Skeletal muscle cell (primary cell): ENCODE measurements at places on chromosomes 3 and 15.

DNA sequence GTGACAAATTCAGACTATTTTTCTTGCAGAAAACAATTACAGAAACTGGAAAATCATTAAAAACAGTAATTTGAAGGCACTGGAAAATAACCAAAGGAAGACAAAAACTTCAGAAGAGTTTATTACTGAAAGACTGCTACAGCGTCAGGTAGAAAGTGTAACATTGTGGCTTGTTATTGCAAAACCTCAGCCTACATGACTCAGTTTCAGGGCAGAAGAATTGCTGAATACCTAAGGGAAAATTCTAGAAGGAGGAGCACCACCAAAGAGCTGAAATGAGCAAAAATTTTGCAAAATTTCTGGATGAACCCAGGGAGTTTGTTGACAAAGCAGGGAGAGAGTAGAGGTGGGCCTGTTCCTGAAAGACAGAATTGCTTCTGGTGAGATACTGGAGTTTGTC, 219.6 kb downstream of the C3orf38 start:
- no peak for DNase-seq

GRCh38 chr3:151204530-151205402, 1.8 kb upstream of the GPR171 start:
- DNase-seq: no peak

- no peak for DNase-seq
These were observed 514.4 kb upstream of the PROK2 start for GRCh38 chr3:72299321-72299802.

DNA sequence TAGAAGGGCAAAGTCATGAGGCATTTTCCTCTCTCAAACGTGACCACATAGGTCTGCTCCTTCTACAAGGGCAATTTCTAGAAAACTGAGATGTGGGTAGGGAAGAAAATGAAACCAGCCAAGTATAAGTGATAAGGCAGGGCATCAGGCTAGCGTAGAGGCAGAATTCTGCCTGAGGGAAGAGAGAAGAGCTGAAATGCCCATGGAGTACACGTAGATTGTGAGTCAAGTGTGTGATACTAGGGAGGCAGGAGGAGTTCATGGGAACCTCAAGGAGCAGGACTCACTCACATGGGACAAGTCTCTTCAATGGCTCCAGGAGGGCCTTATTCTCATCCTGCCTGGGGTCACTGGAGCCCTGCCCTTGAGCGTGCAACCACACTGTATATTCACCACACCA, 34.9 kb upstream of the PPP4R2 start:
- DNase-seq: no peak

GRCh38 chr3:153285982-153286381, 124.0 kb downstream of the RAP2B start:
- no peak for DNase-seq

- DNase-seq: no peak
These were observed 61.0 kb downstream of the SCN5A start for GRCh38 chr3:38588371-38588971.

- no peak for DNase-seq
These were observed 329.7 kb upstream of the TLE3 start for GRCh38 chr15:70427167-70428120.

DNA sequence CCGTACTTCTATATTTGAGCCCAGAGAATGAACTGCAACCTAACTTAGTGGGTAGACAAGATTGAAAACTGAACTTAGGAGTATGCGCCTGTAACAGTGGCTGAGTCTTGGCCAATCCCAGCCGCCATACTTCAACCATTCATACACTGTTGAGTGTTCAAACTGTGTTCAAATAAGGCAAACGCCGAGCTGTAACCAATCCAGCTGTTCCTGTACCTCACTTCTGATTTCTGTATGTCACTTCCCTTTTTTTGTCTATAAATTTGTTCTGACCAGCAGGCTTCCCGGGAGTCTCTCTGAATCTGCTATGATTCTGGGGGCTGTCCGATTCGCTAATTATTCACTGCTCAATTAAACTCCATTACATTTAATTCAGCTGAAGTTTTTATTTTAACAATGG, 58.6 kb upstream of the TPM1 start:
- no peak for DNase-seq

GRCh38 chr3:159186581-159186980, 384.7 kb downstream of the MFSD1 start:
- no peak for DNase-seq

GRCh38 chr3:65830948-65831732, 207.6 kb downstream of the MAGI1 start:
- no peak for DNase-seq

DNA sequence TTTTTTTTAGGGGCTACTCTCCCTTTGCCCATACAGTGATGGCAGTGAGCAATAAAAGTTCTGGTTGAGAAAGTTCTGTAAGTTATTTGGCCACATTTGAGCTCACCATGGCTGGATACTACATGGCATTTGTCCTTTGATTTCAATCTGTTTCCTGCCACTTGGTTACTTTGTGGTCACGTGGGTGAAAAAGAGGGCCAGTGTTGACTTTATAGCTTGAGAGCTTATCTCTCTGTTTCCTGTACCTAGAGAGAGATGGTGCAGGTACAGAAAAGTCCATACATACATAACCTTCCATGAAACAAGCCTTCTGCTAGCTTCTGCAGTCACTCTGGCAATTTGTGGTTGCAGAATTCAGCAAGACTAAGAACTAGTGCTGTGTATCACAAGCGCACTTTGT, 23.4 kb upstream of the MECOM start:
- DNase-seq: no peak

- no peak for DNase-seq
These were observed 50.7 kb downstream of the MYLK start for GRCh38 chr3:123833398-123833785.

DNA sequence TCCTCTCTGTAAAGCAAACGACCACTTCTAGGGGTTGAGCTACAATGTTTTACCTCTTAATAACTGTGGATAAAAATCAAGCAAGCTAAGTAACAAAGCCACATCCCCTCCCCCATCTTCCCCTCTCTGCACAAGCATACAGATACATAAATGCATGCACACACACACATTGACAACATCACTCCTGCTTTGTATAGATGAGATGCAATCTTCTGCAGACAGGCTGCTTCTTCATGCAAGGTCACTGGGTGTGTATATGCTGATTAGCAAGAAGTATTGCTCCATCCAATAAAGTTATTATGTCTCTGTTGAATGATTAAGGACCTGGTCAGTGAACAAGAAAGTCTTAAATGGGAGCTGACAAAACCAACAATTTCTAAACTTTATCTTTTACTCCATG, 8.8 kb upstream of the ATP11B start:
- no peak for DNase-seq

- DNase-seq: no peak
These were observed 50.6 kb downstream of the KBTBD8 start for GRCh38 chr3:67048715-67049074.

DNA sequence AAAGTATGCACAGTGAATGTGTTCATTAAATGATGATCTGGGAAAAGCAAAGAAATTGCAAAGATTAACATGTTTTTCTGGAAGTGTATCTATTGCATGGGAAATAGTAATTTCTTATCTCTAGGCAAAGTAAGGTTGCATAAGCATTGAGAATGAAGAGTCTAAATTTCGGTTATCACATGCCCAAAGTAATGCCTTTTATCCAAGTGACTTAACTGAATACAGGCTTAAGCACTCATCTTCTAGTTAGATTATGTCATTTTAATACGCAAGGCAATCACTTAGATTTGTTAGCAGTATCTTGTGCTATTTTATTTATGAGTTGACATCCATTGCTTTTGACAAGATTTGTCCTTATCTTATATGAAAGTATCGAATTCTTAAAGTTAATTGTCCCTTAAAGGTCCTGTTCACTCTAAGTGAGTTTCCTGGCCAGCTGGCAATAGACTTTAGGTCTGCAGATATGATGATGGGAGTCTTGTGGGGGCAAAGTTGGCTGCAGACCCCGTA, 100.5 kb downstream of the NAALADL2 start:
- no peak for DNase-seq

DNA sequence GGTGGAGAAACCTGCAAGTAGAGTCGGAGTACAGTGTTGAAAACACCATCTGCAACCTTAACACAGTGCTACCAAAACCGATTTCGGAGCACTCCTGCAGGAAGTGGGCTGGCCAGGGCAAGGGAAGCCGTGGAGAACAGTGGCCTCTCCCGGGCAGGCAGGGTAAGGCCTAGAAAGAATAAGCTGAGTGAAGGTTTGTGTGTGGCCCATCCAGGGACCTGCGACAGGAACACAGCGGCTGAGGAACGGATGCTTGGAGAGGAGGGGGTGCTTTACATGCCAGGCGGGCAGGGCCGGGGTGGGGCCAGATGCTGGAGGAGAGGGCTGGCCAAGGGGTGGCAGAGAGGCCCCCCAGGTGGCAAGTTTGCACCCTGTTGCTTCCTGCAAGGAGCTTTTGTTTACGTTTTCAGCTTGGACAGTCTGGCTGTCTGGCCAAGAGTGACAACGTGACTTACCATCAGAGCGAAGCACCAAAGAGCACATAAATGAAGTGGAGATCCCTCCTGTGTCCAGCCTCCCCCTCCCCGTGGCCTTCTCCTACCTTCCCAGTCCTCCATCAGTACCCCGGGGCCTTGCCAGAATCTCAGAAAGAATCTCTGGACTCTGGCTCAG, 156.5 kb downstream of the PGPEP1L start:
- no peak for DNase-seq

- no peak for DNase-seq
These were observed 3.2 kb upstream of the SLC9A9 start for GRCh38 chr3:143851331-143852017.

GRCh38 chr3:149142682-149143081, 13.2 kb downstream of the HPS3 start:
- DNase-seq: no peak

GRCh38 chr15:88454867-88455810, 12.0 kb downstream of the MRPL46 start:
- DNase-seq: no peak

DNA sequence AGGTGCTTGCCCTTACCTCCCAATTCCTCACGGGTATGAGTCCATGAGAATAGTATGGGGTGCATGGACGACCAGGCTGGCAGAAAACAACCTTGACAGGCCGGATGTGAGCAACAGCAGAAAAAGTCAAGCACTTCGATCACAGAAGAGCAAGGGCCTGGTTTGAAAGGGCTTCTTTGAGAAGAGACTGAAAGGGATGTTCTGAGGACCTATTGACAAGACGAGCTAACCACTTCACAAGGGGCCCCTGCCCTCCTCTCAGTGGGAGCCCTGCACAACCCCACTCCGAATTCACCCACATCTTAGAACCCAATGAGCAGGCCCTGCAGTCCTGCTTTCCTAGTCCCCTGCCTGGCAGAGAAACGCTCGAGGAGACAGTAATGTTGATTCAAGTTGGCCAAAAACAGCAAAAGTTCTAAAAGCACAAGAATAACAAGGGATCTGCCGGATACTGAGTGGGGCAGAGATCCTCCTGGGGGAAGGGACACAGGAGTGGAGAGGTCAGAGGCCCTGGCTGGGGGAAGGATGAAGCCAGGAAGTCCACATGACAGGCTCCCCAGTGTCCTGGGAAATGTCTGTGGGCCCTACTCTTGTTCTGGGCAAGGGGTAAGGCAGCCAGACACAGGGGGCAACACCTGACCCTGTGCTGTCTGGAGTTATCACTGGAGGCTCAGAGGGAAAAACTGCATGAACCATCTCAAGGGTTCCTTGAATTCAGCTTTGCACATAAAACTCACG, 14.8 kb upstream of the CX3CR1 start:
- no peak for DNase-seq

- DNase-seq: no peak
These were observed 101.8 kb downstream of the CHSY1 start for GRCh38 chr15:101149864-101150722.

DNA sequence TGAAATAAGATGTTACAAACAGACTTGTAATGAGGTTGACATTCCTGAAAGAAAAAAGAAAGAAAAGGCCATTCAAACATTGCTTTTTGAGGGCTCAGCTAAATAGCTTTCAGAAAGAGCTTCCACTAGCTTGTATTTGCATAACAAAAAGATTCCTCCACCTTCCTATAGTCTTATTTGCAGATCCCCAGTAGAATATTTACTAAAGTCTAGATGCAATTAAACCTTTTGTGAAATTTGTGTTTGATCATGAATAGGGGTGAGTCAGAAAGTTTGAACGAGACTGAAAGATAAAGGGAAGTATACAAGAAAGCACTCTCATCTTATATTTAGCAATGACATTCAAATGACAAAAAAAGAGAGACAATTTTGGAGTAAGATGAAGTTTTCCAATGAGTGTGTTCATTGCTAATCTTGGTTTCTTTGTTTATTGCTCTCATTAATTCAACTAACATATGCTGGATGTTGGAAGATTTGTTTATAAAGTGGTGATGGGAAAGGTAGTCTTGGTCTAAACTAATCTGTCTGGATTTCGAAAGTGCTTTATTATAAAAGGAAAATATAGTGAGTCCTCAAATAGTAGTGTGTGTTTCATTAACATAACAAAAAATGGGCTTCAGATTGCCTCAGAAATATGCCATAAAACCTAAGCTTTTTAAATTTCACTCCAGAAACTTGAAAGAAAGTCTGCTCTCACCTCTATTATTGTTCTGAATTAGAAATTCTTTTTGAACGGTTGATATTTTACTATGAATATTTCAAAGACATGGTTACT, 9.1 kb upstream of the CADPS start:
- no peak for DNase-seq

DNA sequence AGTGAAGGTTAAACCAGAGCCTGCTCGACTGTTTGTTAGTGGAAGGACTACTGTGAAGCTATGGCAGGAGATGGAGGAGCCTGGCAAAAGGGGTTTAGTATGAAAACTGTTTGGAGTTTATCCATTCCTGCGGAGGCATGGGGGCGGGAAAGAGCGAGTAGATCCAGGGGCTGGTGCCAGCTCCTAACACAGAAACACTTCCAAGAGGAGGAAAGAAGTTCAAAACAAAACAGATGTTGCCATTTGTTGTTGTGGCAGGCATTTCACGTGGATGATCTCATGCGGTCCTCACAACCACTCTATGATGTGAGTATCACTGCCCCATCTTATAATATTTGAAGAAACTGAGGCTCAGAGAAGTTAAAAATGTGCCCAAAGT, 30.7 kb upstream of the KY start:
- no peak for DNase-seq

DNA sequence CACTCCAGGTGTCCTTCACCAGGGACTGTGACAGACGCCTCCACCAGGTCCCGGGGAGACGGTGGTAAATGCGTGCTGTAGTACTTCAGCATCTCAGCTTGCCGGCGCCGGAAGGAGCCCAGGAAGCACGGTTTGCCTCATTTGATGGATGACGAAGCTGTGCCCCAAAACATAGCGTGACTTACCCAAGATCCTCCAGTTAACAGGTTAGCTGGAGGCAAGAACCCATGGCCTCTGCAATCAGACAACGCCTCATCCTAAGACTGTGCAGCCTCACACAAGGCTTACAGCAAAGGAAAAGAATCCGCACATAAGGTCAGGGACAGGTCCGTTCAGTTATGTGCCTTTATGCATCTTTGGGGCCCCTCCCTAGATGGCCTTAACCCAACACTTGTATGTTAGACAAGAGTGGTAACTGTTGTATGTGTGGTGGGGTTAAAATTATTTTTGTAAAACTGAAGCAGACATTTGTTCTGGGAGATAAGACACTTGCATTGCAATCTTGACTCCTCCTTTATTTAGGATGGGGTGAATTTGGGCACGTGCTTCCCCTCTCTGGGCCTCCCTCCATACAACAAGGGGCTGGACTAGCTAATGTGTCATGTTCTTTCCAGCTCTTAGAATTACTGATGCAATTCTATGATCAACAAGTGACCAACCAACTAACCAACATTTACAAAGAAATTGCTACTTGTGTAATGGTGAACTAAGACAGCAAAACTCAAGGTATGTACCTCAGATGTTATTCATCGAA, 39.4 kb downstream of the VGLL4 start:
- DNase-seq: peak; percentile 34
